ENCODE measurements at places on chromosomes 1 and 21.

GRCh38 chr1:47191940-47192457 is 2.2 kb upstream of the PDZK1IP1 start:
- no peak for DNase-seq

DNA sequence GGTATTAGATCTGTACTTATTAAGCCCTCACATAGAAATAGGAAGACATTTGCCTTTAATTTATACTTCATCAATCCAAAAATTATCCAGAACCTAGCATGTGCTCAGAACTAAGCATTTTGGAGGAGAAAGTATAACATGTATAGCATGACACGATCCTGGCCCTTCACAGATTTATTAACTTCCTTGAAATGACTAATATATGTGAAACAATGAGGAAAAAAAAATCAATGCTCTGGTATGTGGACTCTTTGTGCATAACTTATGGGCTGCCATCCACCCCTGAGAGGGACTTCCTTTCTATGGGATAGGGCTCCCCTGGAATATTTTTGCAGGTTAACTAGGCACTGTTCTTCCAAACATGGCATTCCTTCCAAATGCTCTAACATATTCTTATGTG is 36.6 kb downstream of the CCDC185 start:
- DNase-seq, result no peak

DNA sequence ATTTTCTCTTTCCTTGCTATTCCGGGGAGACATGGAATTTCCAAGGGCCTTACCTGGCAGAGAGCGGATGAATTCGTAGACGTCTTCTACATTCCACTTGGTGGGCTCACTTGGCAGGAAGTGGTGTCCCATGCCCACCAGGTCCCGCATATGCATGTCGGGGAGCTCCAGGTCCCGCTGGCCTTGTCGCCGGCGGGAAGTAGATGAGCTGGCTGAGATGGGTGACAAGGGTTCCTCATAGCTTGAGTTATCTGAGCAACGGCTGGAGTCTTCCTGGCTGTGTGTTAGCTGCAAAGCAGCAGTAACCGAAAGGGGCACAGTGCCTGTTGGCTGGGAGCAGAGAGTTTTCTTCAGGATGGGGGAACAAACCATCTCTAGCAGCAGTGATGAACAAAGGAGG is 7.9 kb upstream of the A3GALT2 start:
- DNase-seq, result no peak

DNA sequence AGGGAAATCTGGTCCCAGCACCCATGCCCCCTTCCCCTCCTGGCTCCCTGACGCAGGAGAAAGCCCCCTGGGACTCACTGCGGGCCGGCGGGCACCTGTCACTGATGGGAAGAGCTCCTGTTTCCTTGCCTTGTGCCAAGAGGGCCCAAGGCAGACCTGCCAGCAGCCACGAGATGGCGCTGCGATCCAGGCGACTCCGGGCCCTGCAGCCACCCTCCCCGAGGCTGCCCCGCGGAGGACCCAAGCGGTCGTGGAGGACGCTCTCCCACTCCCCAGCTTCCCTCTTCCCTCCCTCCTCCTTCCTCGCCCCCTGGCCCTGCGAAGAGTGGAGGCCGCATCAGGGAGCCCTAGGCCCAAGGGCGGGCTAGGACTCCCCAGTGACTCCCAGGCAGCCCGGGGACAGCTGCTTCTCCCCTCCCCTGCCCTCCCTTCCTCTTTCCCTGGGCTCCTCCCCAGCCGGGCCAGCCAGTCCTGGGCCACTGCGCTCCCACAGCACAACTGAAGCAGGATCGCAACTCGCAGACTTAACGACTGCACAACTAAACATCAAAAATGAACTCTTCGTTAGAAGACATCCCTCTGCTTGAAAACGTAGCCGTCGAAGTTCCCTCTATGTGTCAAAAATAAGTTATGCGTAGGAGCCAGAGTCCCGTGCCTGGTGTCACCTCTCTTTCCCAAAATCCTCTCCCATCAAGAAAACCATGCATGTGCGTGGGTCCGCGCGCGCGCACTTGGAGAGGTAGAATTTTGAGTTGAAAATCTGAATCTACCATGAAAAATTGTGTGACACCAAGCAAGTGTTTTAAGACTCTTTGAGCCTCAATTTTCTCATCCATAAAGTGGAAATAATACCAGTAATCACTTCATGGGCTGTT is 34.2 kb downstream of the BATF3 start:
- DNase-seq, result peak; percentile 73

DNA sequence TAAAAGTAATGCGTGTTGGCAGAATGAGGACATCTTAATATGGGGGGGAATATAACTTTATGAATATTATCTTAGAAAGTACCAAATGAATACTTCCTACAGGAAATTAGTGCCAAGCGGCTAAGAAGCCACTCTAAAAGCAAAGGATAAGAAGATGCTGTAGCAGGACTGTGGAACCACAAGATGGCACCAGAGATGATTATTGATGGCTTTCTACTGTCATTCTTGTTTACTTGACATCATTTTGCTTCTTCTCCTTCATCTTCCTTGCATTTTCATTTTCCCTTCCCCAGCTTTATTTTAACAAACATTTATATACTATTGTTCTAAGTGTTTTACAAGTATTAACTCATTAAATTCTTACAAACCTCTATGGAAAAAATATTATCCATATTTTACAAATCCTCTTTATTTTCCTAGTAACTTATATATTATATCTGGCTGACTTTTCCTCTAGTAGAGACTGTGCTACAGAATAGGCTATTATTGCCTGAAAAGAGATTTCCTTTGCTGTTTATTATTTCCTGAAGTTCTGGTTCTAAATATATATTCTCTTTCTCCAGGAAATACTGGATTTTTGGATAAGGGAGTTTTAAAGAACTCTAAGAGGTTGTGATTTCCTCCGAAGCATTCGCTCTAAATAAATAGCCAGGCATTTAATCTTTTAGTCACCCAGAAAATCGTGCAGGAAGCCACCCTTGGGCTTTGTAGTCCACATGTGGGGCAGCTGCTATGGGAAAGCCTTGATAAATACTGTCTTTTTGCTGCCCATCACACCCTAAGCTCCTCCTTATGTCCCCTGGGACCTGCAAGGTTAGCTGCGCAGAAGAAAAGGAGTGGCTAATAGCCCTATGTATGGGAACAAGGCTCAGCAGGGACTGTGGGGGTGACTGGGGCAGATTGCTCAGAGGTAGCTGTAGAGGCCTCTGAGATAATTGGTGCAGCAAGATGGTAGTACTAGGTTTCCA is 69.8 kb downstream of the TPR start:
- DNase-seq, result no peak

GRCh38 chr1:154748405-154748775 is 121.7 kb downstream of the KCNN3 start:
- DNase-seq, result no peak

DNA sequence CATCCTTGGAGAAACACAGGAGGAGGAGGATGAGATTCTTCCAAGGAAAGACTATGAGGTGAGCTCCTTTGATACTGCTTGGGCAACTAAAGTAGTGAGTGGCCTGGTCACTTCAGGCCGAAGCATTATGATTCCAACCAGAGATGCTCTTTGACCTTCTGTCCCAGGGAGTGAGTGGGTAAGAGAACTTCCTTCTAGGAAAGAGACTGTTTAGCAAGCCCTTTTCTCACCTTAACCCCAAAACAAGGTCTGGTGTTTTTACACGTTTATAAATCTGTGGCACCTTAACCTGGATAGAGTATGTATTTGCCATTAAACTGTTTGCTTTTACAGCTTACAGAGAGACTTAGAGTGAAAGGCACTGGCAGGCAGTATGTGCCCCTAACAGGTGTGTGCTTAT is 1.1 kb downstream of the CLCN6 start:
- no peak for DNase-seq

DNA sequence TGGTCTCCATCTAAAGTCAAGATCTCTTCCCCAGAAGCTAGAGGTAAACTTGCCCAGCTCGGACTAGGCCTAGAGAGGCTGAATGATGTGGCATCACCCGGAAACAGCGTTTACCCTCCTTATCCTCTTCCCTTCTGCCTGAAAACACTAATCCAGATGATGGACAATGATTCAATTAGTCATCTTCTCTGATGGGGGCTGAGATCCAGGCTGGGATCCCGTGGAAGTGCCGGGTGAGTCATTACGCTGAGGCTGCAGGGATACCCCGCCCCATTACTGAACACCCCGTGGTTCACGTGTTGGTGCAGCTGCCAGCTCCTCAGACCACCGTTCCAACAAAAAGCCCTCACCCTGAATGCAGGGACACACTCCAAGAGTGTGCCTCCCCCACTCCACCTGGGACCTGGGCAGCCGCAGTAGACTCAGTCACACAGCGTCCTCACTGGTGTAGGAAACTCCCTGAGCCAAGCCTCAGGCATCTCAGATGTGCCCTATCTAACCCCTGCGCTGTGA is 2.0 kb downstream of the S100A6 start:
- DNase-seq, result no peak

GRCh38 chr1:241823925-241824324 is 24.1 kb upstream of the EXO1 start:
- DNase-seq, result no peak

GRCh38 chr1:168585191-168585590 is 8.8 kb downstream of the XCL1 start:
- no peak for DNase-seq

GRCh38 chr21:16304174-16305095 is 574.7 kb downstream of the USP25 start:
- no peak for DNase-seq

DNA sequence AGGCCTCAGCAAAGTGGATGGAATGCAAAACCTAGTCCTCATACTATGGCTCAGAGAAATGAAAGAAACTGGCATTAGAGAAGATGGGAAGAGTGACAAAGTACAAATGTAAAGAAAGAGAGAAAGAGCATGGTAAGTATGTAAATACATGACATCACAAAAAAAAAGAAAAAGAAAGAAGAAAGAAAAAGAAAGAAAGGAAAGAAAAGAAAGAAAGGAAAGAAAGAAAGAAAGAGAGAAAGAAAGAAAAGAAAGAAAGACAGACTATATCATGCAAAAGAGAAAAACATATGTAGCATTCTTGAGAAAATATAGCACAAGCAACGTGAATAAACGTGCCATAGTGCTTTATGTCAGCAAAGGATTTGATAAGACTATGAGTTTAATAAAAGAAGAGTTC is 76.1 kb upstream of the CACHD1 start:
- DNase-seq, result no peak

DNA sequence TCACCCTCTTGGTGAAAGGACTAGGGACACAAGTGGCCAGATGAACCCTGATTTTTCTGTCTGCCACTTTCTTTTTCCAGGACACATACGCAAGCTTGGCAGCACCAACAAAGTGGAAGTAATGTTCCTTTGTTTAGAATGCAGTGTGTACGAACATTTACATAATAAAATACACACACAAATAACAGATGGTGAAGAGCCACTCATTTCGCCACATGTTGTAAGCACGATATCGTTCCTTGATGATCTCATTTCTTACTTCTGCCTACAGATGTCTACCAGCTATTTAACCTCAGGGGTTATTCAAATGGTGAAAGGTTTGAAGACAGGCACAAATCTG is 670.2 kb upstream of the CXADR start:
- DNase-seq, result no peak

GRCh38 chr1:180311011-180311730 is 81.1 kb downstream of the LHX4 start:
- DNase-seq, result no peak

DNA sequence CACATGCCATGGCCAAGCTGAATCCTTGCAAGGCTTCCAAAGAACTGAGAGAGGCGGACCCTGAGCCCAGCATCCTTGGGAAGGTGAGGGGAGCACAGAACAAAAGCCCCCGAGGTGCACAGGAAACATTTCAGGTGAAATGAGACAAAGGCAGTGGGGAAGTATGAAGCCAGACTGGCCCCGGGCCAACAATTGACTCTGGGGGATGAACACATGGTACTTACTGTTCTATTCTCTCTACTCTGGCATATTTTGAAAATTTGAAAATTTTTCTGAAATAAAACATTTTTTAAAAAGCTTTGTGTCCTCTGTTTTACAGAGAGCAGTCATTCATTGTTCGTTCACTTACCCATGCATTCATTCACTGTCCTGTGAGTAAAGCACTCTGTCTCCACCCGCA is 77.7 kb downstream of the GRIK3 start:
- no peak for DNase-seq

DNA sequence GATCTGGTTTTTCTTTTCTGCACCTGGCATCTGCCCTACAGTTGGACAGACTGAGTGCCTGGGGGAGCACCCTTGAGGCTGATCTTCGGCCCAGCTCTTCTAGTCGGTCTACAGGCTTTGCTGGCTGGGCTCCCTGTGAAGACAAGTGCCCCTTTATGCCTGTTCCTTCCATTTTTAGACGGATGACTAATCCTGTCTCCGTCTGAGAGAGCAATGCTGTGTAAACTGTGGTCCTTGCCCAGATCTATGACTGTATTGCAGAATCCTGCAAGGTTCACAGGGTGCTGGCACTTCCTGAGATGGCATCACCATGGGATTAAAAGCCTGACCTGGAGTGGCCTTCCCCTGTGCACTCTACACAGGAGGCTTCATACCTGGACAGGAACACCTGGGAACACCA is 47.6 kb upstream of the SAMD13 start:
- DNase-seq, result no peak

- DNase-seq, result no peak
Observed at GRCh38 chr21:41231060-41231459, 63.1 kb downstream of the BACE2 start.

DNA sequence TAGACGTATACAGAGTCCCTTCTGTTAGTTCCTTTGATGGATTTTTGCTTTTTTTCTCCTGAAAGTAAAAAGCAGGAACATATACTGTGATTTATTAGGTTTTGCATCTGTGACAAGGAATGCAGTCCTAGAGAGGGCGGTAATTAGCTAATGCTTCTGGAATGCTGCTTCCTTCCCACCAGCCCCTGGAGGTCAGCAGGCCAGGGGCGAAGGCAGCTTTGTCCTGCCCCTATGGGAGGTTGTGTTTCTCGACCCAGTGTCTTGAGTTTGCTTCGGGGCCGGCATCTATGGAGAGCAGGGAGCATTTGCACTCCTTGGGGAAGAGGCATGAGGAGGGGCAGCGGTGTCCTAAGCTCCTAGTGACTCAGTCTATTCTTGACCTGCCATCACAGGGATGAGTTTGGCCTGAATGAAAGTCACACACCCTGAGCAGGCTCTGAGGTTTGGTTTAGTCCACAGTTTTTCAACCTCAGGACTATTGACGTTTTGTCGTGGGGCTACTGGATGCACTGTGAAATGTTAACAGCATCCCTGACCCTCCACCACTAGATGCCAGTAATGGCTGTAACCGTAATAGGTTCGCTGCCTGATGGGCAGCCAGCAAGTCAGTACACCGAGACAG is 85.0 kb upstream of the KCNJ15 start:
- no peak for DNase-seq

DNA sequence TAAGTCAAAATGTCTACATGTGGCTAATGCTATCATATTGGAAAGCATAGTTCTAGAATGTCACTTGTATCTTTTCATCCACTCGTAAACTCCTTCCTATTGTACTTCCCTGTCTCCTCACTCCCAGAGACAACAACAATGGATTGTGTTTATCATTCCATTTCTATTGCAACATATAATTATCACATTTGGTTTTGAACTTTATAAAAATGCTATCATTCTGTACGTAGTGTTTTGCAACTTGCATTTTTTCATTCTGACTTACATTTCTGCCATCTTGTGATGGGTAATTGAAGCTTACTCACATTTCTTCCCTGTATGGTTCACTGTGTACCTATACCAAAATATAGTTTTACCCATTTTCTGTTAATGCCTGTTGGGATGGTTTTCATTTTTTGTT is 14.5 kb upstream of the CSF3R start:
- DNase-seq, result no peak

Measured in GDM1 (cell line).